Fibroblast of skin of right quadriceps (primary cell): ENCODE measurements at places on chromosomes 3 and 15.

DNA sequence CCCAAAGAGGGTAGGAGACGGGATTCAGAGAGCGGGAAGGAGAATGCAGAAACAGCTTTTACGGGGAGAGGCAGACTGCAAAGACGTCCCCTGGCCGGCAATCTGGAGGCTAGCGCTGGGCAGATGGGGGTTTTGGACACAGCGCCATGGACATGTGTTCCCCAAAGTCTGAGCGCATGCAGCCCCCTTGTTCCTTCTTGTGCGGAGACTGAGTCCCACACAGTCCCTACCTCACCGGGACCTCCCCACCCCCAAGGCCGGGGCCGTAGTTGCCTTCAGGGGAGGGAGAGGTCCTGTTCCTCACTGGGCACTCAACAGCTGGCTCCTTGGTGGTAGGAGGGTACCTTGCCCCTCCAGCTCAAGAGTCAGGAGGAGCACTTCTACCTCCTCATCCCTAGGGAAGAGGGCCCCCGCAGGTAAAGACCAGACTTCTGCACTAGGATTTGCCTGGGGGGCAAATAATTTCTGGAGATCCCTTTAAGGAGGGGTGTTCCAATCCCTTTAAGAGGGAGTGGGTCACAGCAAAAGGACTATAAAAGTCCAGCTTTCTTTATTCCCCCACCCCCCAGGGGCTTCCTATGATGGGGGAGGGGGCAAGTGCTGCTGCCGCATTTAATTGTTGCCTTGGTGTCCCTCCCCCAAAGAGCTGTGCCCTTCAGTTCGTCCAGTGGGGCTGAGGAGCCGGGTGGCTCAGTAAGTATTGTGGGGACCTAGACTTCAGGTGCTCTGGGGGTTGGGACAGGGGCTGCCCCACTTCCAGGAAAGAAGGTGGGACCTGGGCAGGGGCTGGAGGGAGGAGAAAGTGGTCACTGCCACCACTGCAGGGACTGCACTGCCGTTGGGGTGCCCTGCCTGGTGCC, 3.6 kb upstream of the BAHD1 start:
- DNase-seq, result no peak

DNA sequence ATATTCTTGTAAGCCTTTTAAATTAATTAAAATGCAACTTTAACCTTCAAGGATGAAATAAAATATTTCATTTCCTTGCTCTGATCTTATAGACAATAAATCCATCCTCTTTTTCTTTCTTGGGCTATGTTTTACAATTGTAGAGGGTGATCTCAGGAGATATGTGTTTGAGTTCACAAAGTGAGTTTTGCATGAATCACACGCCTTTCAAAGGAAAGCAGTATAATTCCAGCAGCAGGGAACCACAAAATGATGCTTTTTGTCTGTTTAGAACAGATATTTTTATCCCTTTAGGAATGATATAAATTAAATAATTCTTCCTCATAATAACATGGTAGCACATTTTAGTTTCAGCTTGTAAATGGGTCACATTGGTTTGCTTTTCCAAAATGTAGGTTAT, 191.2 kb downstream of the SEMA6D start:
- DNase-seq, result peak; percentile 62

DNA sequence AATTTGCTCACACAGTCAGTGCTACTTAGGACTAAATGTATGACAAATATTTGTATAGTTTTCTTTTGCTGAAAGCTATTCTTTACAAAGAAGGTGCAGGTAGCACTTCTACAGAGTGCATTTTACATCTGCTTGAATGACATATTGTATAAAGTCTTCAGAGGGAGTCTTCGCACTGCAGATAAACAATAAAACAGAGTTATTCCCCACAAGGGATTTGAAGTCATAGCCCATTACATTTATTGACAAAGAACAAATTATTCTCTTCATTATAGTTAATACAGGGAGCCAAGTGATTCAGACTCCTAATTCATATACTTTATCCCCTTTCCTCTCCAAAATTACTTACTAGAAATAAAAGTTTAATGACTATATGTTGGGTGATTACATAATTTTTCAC, 529.7 kb downstream of the EDEM1 start:
- DNase-seq, result no peak

GRCh38 chr3:43248185-43248583, 38.2 kb upstream of the SNRK start:
- peak; percentile 23 for DNase-seq

GRCh38 chr15:85974348-85974705, 105.3 kb upstream of the AGBL1 start:
- DNase-seq, result no peak

GRCh38 chr3:150414258-150414657, 6.2 kb downstream of the TSC22D2 start:
- peak; percentile 66 for DNase-seq

DNA sequence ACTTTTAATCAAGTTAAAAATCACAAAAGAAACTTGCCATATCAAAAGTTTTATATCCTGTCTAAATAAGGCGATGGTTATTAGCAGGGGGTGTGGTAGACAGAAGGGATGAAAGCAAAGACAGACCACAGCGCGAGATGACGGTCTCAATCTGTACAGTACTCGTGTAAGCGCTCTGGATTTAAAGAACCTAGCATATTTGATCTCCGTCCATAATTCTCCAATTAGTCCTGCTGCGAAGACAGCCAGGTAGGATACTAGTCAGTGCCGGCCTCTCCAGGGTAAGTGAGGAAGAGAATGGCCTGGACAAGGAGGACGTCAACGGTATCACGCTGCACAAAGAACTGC, 701 bp downstream of the SGO1 start:
- DNase-seq, result peak; percentile 3

- DNase-seq, result no peak
These were observed 19.9 kb upstream of the HEG1 start for GRCh38 chr3:125075738-125076137.

GRCh38 chr3:64049136-64049535, 25.8 kb upstream of the PSMD6 start:
- DNase-seq, result peak; percentile 76

DNA sequence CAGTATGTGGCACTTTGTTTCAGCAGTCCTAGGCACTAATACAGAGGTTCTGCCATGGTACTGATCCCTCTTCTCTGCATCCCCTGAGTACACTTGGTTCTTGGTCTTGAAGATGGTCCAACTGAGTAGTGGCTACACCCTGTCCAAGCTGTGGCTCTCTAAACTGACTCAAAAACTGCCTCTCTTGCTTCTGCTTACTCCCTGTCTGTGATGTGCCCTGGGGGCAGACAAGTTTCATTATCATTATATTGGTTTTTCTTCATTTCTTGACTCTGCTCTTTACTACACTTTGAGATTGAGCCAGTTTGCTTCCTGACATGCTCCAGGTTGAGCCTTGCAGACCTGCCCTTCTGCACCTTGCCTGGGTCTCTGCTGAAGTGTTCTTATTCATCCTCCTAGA, 18.9 kb upstream of the ST3GAL6 start:
- DNase-seq, result no peak

DNA sequence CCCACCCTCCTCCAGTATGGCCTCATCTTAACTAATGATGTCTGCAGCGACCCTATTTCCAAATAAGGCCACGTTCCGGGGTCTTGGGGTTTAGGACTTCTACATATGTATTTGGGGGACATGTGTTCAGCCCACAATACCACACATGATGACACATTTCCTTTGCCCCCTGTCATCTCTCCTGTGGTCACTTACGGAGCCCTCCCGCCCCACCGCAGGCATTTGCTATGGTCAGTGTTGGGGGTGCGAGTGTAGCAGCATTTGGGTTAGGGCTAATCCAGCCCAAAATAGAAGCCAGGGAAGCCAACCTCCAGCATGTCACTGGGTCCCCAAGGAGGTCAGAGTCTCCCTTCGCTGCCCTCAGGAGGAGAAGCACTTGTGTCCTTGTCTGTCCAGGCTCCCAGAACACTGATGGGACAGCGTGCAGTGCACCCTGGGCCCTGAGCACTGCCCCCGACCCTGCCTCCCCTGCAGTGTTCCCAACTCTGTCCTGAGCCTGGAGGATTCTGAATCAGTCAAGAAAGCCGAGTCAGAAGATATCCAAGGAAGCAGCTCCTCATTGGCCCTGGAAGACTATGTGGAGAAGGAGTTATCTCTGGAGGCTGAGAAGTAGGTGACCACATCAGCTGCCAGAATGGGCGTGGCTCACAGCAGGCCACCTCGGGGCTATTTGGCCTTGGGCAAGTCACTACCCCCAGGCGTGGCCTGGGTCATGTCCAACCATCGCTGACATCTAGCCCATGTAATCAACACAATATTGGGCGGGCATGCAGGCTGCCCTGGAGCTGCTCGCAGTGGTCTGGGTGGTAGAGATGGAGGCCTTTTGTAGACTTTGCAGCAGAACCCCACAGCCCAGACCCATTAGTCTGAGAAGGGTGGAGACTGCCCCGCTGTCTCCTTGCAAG, 46.9 kb upstream of the FGD5 start:
- DNase-seq, result no peak

- no peak for DNase-seq
These were observed 42.9 kb downstream of the PML start for GRCh38 chr15:74037171-74038117.

DNA sequence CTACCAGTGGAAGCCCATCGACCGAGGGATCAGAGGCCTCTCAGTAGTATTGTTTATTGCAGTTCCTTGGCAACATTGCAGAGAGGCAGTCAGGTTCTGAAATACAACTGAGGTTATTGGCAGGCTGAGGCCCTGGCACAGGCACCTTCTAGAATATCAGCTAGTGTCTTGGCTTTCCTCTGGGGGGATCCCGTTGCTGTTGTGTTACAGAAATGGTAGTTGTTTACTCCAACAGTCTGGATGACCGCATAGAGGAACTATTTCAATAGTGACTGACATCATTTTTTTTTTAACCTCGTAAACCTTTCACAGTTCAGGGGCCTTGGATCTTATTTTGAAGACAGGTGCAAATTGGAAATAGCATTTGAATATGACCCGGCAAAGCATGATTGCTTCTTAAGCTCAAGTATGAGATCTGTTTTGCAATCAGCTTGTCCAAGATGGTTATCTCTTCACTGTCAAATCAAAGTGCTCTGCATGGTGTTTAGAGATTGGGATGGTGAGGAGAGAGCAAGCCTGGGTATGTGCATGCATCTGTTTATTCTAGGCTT, 63.9 kb downstream of the PGPEP1L start:
- DNase-seq, result peak; percentile 12

GRCh38 chr3:66629150-66629981, 128.5 kb upstream of the LRIG1 start:
- DNase-seq, result peak; percentile 18

GRCh38 chr15:94253742-94254141, 22.4 kb downstream of the MCTP2 start:
- no peak for DNase-seq
